Chondrocyte (in vitro differentiated cells): ENCODE measurements at places on chromosomes 3 and 15. TPM values are rescaled to one million over a fixed set of nuclear protein-coding genes. Genes with fewer than 3 reads are reported as not detected.

Gene REC114
- not detected in 3 replicates for total RNA-seq

GRCh38 chr3:12343047-12343501, 54.2 kb downstream of the PPARG start:
- no peak for DNase-seq

Gene RTP4
- not detected in 3 replicates for total RNA-seq

Gene TMCO5A
- not detected in 3 replicates for total RNA-seq

DNA sequence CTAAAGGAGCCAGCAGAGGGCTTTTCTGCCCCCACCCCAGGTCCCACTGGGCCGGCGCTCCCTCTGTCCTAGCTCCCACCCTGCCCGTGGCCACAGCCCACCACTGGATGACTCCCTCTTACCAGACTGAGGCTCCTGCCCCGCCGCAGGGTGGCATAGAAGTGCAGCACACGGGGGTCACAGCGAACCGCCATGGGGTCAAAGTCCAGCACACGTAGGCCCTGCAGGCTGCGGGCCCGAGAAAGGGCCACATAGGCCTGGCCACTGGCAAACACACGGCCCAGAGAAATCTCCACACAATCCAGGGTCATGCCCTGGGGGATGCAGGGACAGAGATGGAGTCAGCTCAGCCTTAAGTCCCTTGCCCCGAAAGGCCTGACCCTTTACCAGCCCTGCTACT, 9.0 kb downstream of the PIF1 start:
- no peak for DNase-seq

Gene AMOTL2
- total RNA-seq = 145 to 259 TPM (median 256 TPM) in 3 replicates

GRCh38 chr15:79283252-79284048, 928 bp downstream of the ANKRD34C start:
- no peak for DNase-seq

Gene FAM43A
- total RNA-seq = 22.8 to 25.3 TPM (median 25.1 TPM) in 3 replicates

Gene TP53BP1
- 44.8 to 71.1 TPM (median 45.6 TPM) in 3 replicates for total RNA-seq

DNA sequence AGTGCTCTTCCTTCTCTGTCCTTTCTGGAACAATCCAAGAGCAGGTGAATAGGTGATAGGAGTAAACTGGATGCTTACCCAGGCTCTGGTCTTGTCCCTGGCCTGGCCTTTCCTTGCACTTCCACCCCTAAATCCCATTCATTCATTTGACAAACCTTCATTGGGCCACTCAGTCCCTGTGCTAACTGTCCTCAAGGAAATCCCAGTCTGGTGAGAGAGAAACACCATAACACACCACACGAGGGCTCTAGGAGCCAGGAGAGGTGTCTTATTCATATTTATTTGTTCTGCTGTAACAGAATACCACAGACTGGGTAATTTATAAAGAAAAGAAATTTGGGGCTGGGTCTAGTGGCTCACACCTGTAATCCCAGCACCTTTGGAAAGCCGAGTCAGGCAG, 22.8 kb downstream of the EFCC1 start:
- peak; percentile 0 for DNase-seq

GRCh38 chr3:150936693-150937092, 31.5 kb upstream of the MINDY4B start:
- no peak for DNase-seq

GRCh38 chr15:48582452-48583247, 62.9 kb downstream of the FBN1 start:
- no peak for DNase-seq

DNA sequence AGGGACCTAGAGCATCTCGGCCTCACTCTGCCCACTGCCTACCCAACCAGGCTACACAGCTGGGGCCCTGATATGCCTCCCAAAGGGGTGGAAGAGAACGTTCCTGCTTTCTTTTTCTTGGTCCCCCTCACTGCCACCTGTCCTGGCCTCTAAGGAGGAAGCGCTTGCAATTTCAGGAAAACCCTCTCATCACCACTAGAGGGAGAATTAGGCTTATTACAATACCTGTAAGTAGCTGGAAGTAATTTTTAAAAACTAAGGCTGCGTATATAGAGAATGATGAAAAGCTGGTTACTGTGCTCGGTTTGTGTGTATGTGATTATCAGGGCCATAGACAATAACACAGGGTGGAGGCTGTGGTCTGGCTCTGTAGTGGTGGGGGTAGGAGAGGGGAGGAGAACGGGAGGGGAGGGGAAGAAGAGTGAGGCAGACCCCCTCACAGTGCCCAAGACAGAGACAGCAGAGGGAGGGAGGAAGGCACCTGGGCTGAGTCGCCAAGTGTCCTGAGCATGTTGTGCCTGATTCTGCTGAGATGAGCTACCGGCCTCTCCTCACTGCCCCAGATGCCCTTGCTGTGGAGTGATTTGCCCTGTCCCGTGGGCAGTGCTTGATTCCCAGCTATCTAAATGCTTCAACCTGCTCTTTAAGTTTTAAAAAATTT, 3.3 kb downstream of the GABRG3 start:
- DNase-seq = no peak

Gene IL17RB
- total RNA-seq = 0.22 to 0.36 TPM (median 0.31 TPM) in 3 replicates

DNA sequence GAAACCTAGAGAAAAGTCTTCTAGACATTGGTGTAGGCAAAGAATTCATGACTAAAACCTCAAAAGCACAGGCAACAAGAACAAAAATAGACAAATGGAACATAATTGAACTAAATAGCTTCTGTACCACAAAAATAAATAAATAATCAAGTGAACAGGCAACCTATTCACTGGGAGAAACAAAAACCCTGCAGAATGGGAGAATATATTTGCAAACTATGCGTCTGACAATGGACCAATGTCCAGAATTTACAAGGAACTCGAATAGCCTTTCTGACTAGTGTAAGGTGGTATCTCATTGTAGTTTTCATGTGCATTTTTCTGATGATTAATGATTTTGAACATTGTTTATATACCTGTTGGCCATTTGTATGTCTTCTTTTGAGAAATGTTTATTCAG, 37.0 kb upstream of the GCSAM start:
- no peak for DNase-seq

GRCh38 chr15:35566991-35567390, 21.0 kb upstream of the DPH6 start:
- DNase-seq = no peak

GRCh38 chr15:71448688-71449114, 333.4 kb downstream of the THSD4 start:
- DNase-seq = no peak

DNA sequence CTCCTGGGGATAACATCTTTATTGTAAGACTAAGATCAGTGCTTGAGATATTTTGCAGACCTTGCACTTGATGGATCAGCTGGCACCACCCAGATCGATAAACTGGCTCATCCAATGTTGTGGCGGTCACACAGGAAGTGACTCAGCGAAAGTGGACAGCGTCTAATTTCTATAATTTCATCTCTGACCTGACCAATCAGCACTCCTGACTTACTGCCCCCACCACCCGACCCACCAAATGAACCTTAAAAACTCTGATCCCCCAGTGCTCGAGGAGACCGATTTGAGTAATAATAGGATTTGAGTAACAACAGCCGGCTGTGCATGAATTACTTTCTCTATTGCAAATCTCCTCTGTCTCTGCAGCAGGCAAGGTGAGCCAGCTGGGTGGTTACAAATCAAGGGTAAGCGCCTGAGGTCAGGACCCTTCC, 62.7 kb upstream of the RNU6-1 start:
- DNase-seq = no peak

DNA sequence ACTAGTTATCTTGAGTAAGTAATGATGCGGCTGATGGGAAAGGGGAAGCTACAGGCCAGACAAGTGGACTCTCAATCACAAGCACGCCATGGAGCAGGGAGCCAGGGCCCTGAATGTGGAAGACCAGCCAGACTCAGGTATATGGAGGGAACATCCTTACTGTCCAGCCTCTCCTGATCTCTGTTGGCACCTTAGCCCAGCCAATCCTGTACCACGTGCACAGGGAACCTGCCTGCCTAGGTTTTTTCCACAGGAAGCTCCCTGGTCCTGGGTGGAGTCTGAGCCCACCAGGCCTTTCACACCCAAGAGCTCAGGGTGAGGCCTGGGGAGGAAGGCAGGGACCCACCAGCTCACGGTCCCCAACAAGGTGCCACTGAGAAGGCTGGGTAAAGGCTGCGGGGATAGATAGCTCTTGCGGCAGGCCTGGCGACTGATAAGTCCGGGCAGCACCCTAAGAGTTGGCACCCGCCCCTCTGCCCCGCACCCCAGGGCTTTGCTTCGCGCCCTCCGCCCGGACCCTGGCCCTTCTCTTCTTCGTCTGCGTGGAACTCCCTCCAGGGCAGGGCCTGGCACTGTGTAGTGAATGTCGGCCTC, 933 bp upstream of the APEH start:
- DNase-seq = no peak
